ENCODE measurements at places on chromosomes 16 and 17. TPM values are rescaled to one million over a fixed set of nuclear protein-coding genes. Genes with fewer than 3 reads are reported as not detected.

The COIL gene
- 12.0 TPM for total RNA-seq

The PRRT2 gene
- total RNA-seq, result 30.6 TPM

The PDE6G gene
- not detected for total RNA-seq

The KRT23 gene
- total RNA-seq, result 0.30 TPM

The GJD3 gene
- total RNA-seq, result 2.2 TPM

The SLC35B1 gene
- 31.5 TPM for total RNA-seq

The AP1G1 gene
- 87.7 TPM for total RNA-seq

The BCO1 gene
- total RNA-seq, result not detected

The PHAF1 gene
- total RNA-seq, result 20.7 TPM

The TMUB2 gene
- total RNA-seq, result 25.8 TPM

The DNASE1 gene
- 9.1 TPM for total RNA-seq

The CLEC18C gene
- total RNA-seq, result 1.3 TPM

The RCVRN gene
- total RNA-seq, result 1.0 TPM

The C17orf107 gene
- total RNA-seq, result 2.9 TPM

The CCDC154 gene
- 2.0 TPM for total RNA-seq

The ABI3 gene
- 8.8 TPM for total RNA-seq

The CORO1A gene
- 42.8 TPM for total RNA-seq

The GDPD1 gene
- 1.5 TPM for total RNA-seq

The CRYM gene
- total RNA-seq, result 0.30 TPM

The KRT15 gene
- not detected for total RNA-seq

The MED31 gene
- total RNA-seq, result 14.1 TPM

The KLHL10 gene
- 0.36 TPM for total RNA-seq

The RAP1GAP2 gene
- total RNA-seq, result 6.1 TPM

The PABPN1L gene
- not detected for total RNA-seq

The KRTAP2-2 gene
- total RNA-seq, result not detected

The SHBG gene
- 0.33 TPM for total RNA-seq

The NEUROD2 gene
- not detected for total RNA-seq

The EFCAB3 gene
- not detected for total RNA-seq

All from aorta (tissue), 5 donors.